ENCODE measurements at places on chromosomes 5 and 9.

GRCh38 chr5:19987612-19988361 is at the start of gene CDH18:
Gene CDH18 (minus strand): TSS chr5:19988200. CDS start chr5:19838986, 149,214 bp downstream.
- DNase-seq: peak; percentile 22

GRCh38 chr5:132277256-132277655 is 16.9 kb upstream of the SLC22A4 start:
- no peak for DNase-seq

DNA sequence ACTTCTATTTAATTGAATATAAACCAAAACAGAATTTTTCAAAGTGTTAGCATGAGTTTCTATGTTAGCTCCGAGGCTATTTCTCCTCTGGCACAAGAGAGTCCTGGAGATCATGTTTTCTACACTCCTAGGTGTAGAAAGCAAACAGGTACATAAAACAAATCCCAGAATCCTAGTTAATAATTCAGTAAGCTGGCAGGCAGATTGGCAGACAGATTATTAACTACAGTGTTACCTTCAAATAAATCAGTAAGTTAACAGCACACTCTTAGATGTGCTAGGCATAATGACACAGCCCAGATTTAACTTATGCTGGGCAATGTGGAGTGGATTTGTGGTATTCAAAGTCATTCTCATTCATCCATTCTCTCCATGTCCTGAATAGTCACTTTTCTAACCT is 282.8 kb upstream of the RPS23 start:
- DNase-seq: no peak

DNA sequence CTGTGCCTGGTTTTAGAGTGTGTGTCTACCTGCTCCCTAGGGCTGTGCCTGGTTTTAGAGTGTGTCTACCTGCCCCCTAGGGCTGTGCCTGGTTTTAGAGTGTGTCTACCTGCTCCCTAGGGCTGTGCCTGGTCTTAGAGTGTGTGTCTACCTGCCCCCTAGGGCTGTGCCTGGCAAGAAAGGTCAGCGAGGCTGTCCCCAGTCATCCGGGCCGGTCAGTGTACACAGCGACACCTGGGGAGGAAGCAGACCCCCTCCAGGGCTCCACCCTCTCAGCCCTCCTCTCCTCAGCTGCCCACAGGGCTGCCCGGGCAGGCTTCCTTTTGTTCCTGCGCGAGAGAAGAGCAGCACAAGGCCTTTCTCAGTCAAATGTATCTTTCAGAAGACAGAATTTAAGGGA is 4.1 kb downstream of the NRARP start:
- no peak for DNase-seq

All from A549 (cell line).